CD8-positive, alpha-beta T cell (primary cell): ENCODE measurements at places on chromosomes 1 and 21.
A peak's percentile ranks its signal among the peaks of the same experiment; 100 is the strongest.

DNA sequence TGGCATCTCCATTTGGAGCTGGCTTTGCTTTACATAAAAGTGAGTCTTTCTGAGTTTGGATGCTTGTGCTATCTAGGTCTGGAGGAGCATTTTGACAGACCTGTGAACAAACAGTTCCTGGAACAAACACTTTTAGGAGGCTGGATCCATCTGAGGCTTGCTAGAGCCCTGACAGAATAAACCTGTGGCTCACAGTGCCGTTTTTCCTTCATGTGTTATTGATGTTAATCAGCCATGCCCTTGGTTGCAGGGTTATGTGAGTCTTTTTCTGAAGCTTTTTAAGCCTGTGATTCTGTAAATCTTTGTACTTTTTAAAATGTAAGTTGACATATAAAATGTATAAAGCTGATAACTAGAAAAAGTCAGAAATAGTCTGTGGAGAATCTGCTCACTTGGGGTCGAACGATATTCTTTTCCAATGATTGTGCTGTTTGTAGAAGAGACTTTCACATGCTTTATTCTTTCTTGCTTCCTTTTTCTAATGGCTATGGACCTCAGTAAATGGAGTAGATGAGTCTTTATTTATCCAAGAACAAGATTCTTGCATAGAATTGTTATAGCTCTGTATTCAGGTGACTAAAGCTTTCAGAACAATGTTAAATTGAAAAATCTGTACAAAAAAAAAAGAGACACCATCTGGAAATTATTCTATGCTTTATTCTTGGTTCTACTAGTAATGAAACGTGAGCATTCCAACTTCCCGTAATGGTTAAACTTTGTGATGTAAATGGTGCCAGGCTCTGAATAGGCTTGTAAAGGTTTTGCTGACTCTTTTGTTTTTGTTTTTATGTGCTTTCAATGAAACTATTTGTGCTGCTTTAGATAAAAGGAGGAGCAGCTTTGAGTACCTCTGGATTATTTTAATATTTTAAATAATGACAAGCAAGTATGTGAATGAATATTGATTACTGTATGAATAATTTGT is 53.7 kb downstream of the CACHD1 start:
- no peak for DNase-seq

GRCh38 chr1:244497805-244498204 is 36.7 kb downstream of the CATSPERE start:
- DNase-seq = no peak

DNA sequence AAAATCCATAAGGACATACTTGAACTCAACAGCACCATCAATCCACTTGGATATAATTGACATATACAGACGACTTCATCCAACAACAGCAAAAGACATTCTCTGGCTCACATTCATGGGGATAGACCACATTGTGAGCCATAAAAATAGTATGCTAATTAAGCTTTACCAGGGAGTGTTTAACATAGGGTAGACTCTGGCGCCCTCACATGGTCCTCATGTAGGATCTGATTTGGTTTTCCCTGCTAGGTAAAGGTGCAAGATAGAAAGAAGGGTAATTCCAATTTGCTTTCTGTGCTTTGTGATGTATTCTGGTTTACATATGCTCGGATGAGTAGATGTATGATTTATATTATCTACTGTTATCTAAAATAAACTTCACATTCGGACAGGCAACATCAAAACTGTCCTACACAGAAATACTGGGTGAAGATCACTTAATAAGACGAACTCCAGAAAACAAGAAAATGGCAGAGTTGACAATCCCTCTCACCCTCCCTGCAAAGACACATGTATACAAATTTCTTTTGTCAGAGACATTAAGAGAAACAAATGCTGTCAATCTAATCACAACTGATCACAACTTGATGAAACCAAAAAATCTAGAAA is 27.7 kb downstream of the CR1L start:
- no peak for DNase-seq

DNA sequence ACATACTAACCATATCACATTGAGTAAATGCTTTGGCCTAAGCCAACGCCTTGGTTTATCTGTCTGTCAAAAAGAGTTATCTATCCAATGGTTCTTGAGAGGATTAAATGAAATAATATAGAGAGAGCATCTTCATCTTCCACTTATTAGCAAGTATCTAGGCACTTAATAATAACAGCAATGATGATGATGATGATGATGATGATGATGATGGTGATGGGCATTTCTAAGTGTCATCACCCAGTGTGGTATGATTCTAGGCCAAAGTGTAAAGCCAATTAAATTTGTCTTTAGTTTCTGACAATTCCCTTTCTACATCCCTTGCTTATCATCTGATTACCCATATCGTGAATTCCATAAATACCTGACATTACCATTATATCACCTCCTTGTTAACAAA is 65.7 kb upstream of the LRRC53 start:
- no peak for DNase-seq

- DNase-seq = no peak
Measured at GRCh38 chr1:78520843-78521242, 30.1 kb downstream of the PTGFR start.

- DNase-seq = no peak
Measured at GRCh38 chr1:210951279-210951678, 182.7 kb downstream of the KCNH1 start.

DNA sequence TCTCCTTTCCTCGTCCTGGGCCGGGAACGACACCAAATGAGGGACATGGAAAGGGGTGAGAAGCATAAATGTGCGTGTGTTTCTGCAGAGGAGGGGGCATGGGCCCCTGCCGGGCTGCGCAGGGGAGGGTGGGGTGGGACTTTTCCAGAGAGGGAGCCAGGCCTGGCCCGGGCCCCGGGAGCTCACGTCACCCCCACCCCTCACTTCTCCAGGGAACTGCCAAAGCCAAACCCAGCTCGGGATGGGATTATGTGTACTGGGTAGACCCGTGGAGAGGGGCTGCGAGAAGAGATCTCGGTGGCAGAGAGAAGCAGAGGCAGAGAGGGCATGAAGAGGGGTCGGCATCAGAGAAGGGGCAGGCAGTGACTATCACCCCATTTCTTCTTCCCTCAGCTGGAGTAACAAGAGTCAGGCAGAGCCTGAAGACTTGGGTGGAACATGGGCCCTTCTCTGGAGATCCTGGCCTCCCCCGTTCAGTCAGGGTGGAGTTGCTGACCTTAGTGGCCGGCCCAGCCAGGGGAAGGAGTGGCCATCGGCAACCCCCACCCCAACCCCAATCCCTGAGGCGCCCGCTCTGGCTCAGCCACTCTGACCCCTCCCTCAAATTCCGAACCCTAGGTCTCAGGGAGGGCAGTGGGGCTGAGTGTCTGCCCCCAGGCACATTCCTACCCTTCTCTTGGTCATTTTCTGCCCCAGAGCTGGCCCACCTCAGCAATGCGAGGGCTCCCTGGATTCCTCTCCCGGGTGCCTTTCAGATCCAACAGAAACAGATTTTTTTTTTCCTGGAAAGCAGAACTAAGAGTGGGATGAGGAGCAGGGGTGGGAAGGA is 1.2 kb downstream of the ADAMTSL4 start:
- DNase-seq = no peak

- DNase-seq = no peak
Measured at GRCh38 chr1:34846265-34846664, 13.3 kb downstream of the SMIM12 start.

DNA sequence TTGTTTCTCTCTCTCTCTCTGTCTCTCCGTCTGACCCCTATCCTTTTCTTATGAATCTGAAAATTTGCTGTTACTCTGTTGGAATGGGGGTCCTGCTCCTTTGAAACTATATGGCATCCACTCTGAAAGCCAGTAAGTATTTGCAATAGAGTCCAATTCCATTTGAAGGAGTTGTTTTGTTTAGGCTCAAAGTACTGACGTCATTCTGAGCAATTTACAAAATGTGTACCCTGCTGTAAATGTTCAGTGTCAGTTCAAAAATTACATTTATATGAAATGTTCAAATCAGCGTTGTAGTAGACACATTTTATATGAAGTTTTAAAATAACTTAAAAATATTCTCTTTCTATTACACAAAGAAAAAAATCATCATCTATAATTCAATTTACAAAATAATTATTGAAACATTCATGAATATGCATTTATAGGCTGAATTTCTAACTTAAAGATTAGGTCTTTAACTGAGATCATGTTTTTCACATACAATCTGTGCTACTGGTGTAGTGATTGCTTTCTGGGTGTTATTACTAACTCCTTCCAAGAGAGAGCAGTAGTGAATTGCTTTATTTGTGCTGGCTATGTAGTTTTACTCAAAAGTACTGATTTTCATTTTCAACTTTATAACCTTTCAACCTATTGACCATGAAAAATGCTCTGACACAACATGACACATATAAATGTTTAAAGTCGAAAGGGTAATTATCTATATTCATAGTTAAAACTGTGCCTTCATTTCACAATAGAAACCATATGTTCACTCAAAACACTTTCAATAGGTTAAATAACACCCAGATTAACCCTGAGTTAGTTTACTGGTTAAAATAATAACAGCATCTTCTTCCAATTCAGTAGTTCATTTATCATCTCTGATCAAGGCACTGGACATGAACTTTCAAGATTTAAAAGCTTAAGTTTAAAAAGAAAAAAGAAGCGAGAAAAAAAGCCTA is 253.1 kb upstream of the ADGRL4 start:
- DNase-seq = no peak

GRCh38 chr1:153390938-153391710 is at the start of gene S100A8:
Gene S100A8 (minus strand): TSS chr1:153391073. CDS start chr1:153390535, 538 bp downstream.
- DNase-seq = no peak

DNA sequence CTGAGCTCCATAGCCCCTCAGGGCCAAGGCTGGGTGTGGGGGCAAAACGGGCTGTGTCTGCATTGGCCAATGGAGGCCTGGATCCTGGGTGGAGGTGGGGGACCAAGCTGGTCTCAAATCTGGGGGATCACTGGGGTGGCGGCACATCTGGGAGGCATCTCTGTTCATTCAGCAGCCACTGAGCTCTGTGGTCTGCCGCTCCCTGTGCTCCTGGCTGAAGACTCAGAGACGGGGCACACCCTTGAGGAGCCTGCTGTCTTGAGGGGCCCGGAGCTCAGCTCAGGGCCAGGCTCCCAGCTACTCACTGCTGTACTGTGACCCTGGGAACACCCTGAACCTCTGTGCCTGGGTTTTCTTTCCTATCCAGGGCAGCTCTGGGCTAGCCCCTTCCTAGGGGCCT is 90.3 kb upstream of the WNT4 start:
- DNase-seq = no peak

DNA sequence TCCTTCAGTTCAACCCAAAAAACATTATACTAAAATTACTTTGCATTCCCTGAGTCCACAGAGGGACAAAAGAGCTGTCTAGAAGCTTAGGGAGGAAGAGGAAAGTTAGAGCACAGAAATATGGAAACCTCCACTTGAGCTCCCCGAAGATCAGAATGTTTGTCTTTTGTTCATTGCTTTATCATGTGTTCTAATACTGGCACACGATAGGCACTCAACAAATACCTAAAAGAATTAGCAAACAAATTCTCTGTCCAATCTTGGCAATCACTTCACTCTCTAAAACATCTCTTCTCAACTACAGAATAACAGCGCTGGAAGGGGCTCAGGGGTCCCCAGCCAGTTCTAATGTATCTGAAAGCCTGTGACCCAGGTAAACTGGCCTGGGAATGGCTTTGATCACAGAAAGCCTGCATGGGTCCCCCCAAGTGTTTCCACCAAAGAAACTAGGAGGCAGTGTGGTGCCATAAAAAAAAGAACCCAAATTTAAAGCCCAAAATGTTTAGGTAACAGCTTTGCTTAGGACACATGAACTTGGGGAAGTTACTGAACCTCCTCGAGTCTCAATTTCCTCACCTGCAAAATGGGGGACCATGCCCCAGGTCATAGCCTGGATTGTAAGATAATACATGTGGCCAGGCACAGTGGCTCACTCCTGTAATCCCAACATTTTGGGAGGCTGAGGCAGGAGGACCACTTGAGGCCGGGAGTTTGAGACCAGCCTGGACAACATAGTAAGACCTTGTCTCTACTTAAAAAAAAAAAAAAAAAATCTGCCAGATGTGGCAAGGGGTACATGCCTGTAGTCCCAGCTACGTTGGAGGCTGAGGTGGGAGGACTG is 45.8 kb downstream of the SSBP3 start:
- peak; percentile 39 for DNase-seq

GRCh38 chr1:111633736-111634247 is 14.2 kb downstream of the RAP1A start:
- no peak for DNase-seq

GRCh38 chr1:117753652-117754051 is 147.8 kb downstream of the TENT5C start:
- DNase-seq = no peak

DNA sequence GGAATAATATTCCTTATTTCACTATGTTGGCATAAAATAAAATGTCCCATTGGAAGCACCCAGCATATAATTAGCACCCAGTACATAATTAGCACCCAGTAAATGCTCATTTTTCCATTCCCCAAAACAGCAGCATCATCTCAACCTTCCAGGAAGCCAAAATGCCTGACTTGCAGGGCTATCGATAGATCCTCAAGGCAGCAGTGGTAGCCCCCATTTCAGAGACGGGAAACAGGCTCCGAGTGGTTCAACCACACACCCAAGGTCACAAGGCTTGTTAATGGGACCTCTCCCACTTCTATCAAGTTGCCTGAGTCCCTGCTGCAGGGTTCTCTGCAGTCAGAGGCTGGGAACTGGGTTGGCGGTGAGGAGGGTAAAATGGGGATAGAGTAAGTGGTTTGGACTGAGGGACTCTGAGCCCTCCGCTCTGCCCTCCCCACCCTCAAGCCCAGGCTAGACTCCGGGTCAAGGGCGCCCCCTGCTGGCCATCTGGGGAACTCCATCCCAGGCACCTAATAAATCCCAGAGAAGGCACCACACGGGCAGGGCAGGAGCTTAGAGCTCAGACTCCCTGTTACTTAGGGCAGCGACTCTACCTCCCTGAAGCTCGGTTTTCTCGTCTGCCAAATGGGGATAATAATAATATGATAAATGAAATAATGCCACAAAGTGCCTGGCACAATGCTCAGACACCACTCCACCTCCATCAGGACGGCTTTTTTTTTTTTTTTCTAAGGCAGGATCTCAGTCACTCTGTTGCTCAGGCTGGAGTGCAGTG is 21.9 kb upstream of the LAPTM5 start:
- DNase-seq = peak; percentile 89

GRCh38 chr1:11727119-11727518 is 8.8 kb upstream of the AGTRAP start:
- DNase-seq = no peak
